Activated CD4-positive, CD25-positive, alpha-beta regulatory T cell treated with anti-CD3 and anti-CD28 coated beads, Interleukin-2, amount 50 U/mL, for 16 hours (primary cell): ENCODE measurements at places on chromosomes 7 and 10.

DNA sequence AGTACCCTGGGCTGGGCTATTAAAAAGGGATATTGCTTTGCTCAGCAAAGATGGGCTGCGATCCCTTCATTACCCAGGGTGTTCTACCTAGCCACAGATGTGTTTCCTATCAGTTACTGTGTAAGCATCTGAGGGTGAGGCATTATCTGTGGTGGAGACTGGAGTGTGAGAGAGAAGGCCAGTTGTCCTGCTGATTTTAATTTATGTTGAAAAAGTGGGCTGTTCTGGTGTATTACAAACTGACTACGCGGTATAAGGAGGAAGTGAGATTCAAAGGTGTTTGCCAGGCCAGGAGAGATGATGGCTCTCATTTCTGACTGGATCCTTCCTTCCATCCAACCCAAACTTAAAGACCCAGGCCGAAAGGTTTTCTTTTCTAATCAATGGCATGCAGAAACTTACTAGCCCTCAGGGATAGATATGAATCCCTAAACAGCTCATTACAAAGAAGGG is 7.6 kb downstream of the TCF7L2 start:
- DNase-seq: no peak

- no peak for DNase-seq
Measured at GRCh38 chr10:103706047-103706446, 149.3 kb downstream of the SH3PXD2A start.

GRCh38 chr10:5910323-5911100 is 20.5 kb downstream of the FBH1 start:
- DNase-seq: no peak

DNA sequence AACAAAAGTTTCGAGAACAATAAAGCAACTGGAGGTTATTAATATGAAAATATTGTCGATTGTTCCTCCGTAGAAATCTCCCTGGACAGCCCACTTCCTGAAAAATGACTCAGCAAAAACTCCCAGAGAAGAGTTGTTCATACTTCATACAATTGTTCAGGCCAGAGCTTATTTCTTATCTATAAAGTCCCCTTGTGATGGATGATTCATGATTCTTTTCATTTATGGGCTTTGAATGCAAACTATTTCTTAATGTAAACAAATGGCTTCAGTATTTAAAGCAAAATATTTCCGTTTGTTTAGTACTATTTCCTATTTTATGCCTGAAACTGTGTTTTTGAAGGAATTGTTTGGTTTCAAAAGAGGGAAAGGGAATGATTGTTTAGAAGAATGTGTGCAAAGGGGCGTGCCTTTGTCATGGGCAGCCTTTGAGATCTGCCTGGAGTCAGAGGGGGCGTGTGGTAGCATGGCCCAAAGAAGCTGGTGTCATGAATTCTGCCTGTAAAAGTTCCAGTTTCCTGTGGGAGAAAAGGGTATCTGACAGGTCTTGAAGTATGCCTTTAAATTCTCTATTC is 26.2 kb upstream of the EXOC6 start:
- DNase-seq: no peak

- no peak for DNase-seq
Measured at GRCh38 chr7:121005996-121006584, 17.6 kb downstream of the CPED1 start.

- no peak for DNase-seq
Measured at GRCh38 chr10:67257018-67257417, 331.2 kb downstream of the LRRTM3 start.

GRCh38 chr7:45026984-45027773 is 27.2 kb downstream of the CCM2 start:
- no peak for DNase-seq

DNA sequence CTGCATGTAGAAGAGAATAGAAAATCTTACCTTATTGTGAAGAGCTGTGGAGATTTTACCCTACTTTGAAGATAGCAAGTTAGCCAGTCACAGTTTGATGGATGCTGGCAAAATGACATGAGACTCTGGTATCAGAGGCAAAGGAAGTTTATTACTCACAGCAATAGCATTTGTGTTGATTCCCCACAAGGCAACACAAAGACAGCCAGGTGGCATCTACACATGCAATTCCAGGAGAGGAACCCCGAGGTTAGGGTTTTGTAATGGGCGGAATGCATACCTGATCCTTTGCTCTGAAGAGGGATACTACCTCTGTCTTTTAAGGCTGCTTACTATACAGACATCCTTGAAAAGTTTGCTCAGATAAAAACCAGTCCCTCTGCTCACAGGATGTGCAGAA is 59.5 kb downstream of the AHR start:
- DNase-seq: no peak

GRCh38 chr10:131453721-131454634 is 142.5 kb upstream of the TCERG1L start:
- peak; percentile 23 for DNase-seq

DNA sequence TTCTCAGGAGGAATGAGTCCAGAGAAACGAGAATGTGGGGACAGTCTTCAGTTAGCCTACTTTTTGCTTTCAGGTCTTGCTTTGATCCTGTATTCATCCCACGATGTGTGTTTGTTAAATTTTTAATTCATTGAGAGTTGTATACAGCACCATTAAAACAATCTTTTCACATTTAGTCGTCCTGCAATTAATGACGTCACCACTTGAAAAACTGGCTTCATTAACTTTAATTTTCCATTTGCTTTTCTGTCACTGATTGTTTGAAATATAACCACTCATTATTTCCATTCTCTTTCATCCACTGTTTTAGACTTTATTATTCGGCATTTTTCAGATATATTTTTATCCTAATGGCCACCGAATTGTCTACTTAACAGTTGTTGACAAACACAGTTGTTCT is 146.9 kb downstream of the TFEC start:
- DNase-seq: no peak

GRCh38 chr7:128948312-128948973 is 10.7 kb downstream of the IRF5 start:
- no peak for DNase-seq

DNA sequence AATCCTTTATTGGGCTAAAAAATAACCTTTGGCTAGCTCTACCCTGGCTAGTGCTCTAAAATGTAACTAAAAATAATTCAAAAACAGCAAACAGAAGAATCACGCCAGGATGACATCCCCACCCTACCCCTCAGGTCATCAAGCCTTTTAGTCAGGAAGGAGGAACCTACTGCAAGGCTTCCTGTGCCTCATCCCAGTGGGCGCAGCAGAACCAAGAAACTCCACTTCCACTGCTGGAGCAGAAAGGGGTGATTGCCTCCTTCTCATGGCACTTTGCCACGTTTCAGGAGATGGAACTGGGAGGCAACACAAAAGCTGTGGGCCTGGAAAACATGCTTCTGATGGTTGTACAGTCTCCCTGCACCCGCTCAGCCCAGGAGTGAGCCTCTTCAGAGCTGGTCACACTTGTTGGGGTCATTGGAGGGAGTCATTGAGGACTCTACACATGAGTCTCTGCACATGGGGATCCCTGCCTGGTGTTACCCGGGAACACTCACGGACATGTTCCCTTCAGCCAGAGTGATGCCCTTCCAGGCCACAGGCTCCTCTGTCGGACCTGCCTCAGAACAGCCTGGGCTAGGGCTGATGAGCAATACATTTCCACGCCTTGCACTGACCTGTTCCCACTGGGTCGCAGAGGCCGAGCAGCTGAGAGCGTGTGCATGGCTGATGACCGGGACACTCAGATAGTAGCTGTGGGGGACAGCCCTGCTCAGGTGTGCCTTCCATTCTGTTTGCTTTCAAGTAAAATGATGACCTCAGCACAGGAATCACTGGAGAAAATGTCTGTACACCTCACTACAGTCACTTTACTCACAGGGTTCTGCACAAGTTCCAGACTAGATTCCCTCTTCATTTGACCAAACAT is 355.3 kb downstream of the FGFR2 start:
- no peak for DNase-seq

- DNase-seq: no peak
Measured at GRCh38 chr7:80218723-80219122, 84.1 kb downstream of the GNAI1 start.

DNA sequence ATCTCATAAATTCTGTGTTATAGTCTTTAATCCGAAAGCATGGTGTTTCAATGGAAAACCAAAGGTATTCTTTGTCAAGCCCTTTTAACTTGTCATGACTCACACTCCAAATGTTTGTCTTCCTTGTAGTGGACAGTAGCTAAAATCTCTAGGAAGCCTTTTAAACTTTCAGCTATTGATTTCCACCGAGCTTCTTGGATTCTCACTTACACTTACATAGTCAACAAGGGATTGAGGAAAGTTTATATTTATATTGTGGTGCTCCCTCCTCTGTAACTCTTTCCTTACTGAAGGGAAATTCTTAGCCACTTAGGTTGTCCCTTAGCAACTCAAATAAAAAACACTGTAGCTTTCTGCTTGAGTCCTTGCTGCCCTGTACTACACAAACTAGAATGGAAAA is 31.2 kb upstream of the GPR37 start:
- DNase-seq: no peak

DNA sequence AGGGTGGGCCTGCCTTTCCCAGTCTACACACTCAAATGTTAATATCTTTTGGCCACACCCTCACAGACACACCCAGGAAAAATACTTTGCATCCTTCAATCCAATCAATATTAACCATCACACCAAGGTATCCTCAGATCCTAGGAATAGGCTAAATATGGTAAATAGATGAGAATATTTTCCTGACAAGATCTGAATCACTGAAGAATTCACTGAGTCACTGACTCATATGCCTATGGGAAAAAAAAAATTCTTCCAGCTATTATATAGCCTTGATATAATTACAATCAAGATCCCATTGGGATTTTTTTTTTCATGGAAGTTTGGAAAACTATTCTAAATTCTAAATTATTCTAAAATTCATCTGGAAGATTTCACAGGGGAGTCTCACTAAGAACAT is 65.8 kb downstream of the INHBA start:
- no peak for DNase-seq

GRCh38 chr10:118315629-118316028 is 26.5 kb downstream of the FAM204A start:
- no peak for DNase-seq
